Eye (tissue), 1 donor: ENCODE measurements at places on chromosomes 3 and 15.

- DNase-seq, result no peak
These were observed 231.2 kb downstream of the MBNL1 start for GRCh38 chr3:152499791-152500385.

GRCh38 chr15:85649372-85649771, 145.4 kb downstream of the KLHL25 start:
- DNase-seq, result no peak

DNA sequence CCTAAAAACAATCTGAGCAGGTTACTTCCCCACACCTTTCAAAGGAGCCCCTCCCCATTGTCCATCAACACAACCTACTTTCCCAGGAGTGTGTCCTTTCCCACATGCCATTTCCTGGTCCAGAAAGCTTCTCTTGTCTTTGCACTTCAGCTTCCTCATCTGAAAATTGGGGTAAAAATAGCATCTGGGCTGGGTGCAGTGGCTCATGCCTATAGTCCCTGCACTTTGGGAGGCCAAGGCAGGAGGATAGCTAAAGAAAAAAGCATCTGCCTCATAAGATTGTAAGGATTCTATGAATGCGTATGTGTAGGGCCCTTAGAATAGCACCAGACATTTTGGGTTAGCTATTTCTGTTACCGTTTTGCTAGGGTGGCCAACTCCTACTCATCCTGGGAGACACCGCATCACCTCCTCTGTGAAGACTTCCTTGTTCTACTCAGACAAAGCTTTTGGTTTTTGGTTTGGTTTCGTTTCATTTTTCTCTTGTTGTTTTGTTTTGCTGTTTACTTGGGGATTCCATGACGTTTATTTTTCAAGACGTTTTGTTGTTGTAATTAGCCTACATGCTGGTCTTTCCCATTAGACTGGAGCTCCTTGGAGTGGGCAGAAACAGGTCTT, 224.4 kb upstream of the TLE3 start:
- no peak for DNase-seq

- DNase-seq, result peak; percentile 3
These were observed 166.0 kb downstream of the ARRDC4 start for GRCh38 chr15:98126326-98127085.

DNA sequence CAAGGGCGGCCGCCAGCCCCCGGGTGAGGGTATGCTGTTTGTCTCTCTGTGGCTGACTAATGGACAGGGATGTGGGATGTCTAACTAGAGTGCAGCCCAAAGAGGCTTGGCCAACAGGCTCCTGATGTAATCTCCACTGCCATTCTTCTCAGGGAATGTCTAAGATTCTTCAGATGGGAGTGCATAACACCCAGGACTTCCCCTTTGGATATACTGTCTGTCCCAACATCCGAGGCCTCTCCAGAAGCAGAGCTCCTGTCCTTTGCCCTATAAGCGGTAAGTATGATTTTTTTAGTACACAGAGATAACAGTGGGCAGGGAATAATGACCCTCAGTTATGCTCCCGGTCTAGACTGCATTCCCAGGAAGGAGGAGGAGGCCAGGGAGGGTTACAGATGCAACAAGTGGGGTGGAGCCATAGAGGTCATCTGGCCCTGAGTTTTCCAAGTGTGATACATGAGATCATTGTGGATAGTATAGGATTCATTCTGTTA, 62.5 kb upstream of the SLCO2A1 start:
- DNase-seq, result no peak

- DNase-seq, result no peak
These were observed 339.8 kb upstream of the WNT5A start for GRCh38 chr3:55826731-55827496.

DNA sequence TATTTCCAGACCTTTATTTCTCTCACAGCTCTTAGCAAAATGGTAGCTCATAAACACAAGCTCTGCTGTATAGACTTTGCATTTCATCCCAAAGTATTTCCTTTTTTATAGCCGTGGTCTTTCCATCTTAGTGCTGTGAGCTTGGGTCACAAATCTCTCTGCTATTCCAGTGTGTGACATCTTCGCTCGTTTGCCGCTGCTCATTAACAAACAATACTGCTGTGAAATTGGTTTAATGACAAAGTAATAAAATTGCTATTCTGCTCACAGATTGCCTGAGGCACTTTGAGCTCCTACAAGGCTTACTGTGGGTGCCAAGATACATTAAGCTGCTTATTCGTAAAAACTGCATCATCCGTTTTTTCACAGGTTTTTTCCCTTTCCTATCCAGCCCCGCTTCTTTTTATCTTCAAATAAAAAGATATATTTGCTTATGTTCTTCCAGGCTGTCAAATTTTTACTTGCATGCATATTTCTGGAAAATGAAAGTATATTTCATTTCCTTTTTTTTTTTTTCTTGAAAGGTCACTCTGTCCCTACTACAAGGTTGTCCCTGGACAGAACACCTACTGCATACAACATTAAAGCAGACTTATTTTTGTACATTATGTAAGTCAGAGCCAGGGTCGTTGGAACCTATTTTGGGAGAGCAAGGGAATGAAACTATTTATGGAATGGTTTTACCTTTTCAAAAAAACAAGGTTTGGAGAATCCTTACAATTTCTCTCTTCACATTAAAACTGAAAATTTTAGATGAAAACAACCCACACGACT, 174.5 kb downstream of the MEIS2 start:
- DNase-seq, result peak; percentile 58

DNA sequence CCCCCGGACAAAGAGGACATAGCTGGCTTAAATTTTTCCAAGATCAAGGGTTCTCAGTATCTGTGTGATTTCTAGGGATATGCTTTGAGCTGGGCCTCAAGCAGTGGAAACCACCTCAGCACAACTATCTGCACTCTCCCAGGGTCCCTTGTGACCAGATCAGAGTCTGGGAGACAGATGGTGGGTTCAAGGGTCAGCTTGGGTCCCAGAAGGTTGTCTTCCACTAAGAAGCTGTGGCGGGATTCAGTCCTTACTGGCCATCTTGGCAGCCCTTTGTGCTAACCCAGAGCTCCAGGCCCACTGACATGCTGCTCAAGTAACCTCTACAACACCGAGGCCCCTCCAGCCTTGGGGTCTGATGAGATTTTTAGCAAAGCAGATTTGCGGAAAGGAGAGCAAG, 2.7 kb downstream of the INSYN1 start:
- DNase-seq, result peak; percentile 75

DNA sequence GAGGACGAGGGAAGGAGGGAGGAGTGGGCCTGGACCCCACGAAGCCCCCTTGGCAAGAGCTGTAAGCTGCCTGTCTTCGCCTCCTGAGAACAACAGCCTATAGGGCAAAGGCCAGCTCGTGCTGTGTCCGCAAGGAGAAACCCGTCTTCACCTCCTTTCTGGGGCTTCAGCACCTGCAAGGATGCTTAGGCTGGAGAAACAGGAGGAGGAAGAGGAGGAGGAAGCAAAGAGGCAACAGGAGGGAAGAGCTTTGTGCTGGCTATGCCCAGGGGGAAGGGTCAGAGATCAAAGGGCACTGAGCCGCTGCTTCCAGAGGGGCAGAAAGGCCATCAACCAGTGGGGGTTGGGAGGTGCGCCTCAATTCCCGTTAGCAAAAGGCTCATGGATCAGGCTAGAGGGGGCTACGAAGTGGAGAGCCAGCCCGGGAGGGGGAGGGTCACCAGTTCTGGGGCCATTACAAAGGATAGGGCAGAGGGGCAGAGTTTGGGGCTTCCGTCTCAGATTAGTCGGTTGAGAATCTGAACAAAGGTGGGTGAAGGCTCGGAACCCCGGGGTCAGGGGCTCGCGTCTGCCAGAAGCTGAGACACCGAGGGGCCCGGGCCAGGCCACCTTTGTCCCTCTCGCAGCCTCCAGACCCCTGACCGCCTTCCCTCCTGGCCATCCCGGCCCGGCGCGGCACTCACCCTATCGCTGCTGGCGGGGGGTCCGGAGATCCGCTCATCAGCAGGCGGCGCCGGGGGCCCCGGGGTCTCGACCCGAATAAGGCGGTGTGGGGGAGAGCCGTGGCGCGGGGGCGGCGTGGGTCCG, 792 bp downstream of the SHF start:
- DNase-seq, result peak; percentile 62

DNA sequence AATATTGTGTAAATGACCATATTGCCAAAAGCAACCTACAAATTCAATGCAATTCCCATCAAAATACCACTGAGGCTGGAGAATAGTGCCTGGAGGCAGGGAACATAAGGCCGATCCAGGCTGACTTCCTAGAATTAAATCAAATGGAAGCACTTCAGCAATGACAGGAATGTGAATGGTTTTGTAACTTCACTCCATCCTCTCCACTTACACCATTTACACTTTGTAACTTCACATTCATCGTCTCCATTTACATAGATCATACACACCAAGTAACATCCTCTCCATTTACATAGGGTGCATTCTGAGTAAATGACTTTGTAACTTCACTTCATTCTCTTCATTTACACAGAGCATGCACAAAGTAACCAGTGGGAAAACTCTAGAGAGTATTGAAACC, 11.6 kb downstream of the STRIT1 start:
- no peak for DNase-seq

DNA sequence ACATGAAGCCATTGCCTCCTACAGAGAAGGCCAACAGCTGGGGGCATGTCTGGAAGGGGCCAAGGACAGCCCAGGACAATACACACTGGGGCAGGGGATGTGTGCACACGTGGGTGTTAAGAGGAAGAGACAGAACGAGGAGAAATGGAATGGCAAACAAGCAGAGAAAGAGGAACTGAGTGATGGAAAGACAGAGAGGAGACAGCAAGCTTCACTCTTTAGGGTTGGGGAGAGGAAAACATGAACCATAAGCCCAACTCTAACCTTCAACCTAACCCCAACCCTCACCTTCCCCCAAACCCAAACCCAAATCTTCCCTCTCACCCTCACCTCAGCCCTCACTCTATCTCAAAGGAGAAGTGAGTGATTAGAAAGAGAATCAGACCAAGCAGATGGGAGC, 11.9 kb upstream of the PARL start:
- no peak for DNase-seq

DNA sequence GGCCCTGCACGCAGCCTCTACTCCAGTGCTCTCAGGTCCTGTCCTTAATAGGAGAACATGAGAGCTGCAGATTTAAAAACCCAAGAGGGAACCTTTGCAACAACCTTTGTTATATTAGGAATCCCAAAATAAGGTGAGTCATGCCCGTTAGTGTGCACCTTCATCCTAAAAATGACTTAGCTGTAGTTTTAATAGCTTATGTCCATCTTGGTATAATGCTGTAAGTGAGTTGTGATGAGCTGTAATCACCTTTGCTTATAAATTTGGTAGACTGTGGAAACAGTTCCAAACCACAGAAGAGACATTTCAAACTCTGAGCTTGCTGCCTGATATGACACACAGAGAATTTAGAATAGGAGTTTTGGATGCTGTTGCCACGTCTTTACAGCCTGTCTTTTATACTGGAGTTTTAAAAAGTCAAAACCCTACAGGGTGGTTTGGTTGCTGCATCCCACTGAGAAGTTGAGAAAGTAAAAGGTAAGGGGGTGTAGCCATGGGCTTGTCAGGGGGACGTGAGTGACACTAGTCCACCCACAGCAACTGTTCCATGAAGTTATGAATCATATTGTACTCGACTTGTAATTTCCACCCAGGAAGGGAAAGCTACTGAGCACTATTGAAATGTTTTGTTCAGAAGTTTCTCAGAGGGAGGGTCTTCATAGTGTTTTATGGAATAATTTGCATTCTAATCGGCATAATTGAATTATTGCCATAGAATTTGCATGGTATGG, 27.4 kb upstream of the CD47 start:
- no peak for DNase-seq

- no peak for DNase-seq
These were observed 341.3 kb upstream of the DPPA4 start for GRCh38 chr3:109678600-109678999.

GRCh38 chr15:59590027-59590426, 21.6 kb upstream of the GCNT3 start:
- no peak for DNase-seq

DNA sequence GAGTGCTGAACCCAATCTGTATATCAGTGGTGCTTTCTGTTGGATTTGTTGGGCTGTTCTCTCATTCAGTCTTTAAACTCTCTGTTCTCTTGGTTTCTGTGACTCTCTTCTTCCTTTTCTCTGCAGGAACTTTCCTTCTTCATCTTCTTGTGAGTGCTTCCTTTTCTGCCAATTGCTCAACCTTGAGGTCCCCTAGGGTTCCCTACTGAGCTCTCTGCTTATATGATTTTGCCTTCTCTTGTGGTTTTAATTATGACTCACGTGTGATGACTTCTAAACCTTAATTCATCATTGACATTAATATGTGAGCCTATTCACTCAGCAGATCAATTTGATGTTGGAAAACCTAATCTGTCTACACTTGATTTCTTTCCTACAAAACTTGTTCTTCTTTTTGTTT, 39.4 kb downstream of the MOBP start:
- DNase-seq, result no peak

GRCh38 chr3:113758389-113759024, 11.7 kb downstream of the ATP6V1A start:
- DNase-seq, result no peak

- peak; percentile 34 for DNase-seq
These were observed 67.1 kb downstream of the OXSM start for GRCh38 chr3:25856902-25857518.

- no peak for DNase-seq
These were observed 21.9 kb upstream of the TSEN2 start for GRCh38 chr3:12462159-12462947.

- DNase-seq, result no peak
These were observed 14.9 kb downstream of the LIPH start for GRCh38 chr3:185537369-185537970.

DNA sequence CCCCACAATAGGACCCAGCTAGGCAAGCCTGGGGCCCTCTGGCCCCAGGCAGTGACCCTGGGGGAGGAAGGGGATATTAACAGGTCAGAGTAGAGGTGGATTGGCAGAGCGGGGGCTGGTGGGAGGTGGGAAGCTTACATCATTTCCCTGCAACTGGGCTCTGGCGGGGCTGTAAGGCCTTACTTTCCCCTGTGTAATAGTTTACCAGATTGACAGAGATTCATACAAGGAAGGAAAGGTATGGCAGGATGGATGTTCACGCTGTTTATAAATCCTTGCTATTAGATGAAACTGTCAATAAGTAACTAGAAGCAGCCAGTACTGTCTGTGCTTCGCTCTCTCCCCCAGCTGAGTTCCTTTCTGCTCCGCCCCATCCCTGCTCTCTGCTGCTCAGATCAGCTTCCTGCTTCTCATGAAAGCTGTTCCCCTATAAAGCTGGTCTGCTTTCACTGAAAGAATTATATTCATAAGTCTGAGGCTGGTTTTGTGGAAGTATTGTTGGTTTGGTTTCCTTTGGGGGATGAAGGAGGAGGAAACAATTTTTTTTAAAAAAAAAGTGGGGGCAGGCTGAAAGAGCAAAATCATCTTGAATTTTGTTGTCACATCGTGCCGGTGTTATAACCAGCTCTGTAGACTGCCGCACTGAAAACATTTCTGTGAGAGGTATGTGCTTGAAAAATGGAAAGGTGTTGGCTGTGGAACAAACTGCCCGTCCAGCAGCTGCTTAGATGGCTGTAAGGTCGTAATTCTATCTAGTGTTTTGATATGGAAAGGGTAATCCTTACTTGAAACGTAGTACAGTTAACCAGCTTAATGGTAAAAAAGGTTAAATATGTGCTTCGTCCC, 76.4 kb downstream of the BBX start:
- peak; percentile 68 for DNase-seq
